ENCODE measurements at places on chromosomes 12 and 14. TPM values are rescaled to one million over a fixed set of nuclear protein-coding genes. Genes with fewer than 3 reads are reported as not detected.

FLRT2 gene
- 36.5 TPM for total RNA-seq

ABCC9 gene
- total RNA-seq = 4.8 TPM

SYNE3 gene
- total RNA-seq = 26.2 TPM

TMCC3 gene
- 18.2 TPM for total RNA-seq

CBLN3 gene
- 0.76 TPM for total RNA-seq

PELI2 gene
- total RNA-seq = 17.0 TPM

DEPDC4 gene
- total RNA-seq = not detected

OR6C74 gene
- not detected for total RNA-seq

CCDC197 gene
- total RNA-seq = not detected

KERA gene
- total RNA-seq = not detected
